Upper lobe of right lung (tissue), 1 donor: ENCODE measurements at places on chromosomes 5 and 9.

DNA sequence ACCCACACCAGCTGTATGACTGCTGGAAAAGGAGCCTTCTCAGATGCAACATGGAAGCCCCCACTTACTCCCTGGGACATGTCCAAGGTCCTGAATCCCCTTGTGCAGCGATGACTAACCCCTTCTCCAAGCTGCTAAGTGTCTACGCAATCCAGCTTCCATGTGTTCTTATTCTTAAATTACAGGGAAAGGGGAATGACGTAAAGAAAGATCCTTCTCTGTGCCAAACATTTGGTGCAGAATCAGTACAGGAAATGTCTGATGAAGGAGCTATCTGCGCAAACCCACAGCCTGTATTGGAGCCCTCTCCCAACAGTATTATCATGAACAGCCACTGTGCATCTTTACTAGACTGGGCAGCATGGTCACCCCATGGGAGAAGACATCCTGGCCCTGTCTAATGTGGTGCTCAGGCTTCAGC lies 183.2 kb downstream of the FRMD3 start:
- H3K27me3 ChIP-seq = no peaks in the 10 kb centered on the region
- no peak overlapping the region for H3K4me3 ChIP-seq
- H3K36me3 ChIP-seq = no peaks in the 10 kb centered on the region
- no peak for DNase-seq
- no peak overlapping the region for H3K27ac ChIP-seq

DNA sequence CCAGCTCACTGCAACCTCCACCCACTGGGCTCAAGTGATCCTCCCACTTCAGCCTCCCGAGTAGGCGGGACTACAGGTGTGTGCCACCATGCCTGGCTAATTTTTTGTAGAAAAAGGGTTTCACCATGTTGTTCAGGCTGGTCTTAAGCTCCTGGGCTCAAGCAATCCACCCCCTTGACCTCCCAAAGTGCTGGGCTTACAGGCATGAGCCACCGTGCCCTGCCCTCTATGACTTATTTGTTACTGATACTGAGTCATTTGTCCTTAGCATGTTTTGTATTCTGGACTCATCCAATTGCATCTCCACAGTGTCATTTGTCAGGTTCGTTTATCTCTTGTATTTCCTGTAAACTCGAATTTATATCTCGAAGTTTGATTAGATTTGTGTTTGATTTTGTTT lies 2.7 kb upstream of the ITK start:
- H3K27me3 ChIP-seq = no peaks in the 10 kb centered on the region
- H3K4me3 ChIP-seq = no peak overlapping the region
- no peak for DNase-seq
- H3K27ac ChIP-seq = no peak overlapping the region
- no peaks in the 10 kb centered on the region for H3K36me3 ChIP-seq

DNA sequence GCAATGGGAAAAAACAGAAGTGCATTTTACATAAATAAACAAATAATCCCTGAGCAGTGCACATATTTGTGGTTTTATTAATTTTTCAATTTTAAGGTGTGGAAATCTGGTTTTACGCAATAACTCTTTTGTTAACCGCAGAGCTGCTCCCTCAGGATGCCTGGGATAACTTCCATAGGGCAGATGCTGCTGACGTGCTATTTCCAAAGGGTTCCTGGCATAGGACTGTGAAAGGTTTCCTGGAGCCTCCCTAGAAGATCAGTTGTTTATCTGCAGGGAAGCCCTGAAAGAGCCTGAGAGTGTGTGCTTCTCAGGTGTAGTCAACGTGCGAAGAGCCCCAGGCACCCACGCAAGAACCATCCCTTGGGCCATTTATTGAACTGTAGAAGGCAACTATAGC lies 443.5 kb downstream of the PLK2 start:
- DNase-seq = no peak
- no peak overlapping the region for H3K27ac ChIP-seq
- H3K4me3 ChIP-seq = no peak overlapping the region
- H3K36me3 ChIP-seq = no peaks in the 10 kb centered on the region
- peaks cover 12% of the 10 kb centered on the region for H3K4me1 ChIP-seq

DNA sequence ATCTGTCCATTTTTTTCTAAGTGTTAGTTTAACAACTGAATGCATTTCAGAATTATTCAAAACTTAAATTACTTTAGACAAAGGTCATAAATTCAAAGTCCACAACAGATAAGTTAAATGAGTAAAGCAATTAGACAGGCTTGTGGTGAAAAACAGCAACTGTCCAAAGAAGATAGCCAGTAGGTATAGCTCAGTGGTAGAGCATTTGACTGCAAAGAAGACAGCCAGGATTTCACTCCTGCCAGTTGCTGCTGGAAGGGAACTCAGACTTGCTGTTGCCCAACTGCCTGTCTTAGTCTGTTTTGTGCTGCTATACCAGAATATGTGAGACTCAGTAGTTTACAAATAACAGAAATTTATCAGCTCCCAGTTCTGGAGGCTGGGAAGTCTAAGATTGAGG lies 10.0 kb downstream of the FANCC start:
- DNase-seq = no peak
- H3K27me3 ChIP-seq = no peaks in the 10 kb centered on the region
- peaks cover 12% of the 10 kb centered on the region for H3K4me1 ChIP-seq
- H3K4me3 ChIP-seq = no peak overlapping the region
- no peak overlapping the region for H3K27ac ChIP-seq
- no peaks in the 10 kb centered on the region for H3K36me3 ChIP-seq

DNA sequence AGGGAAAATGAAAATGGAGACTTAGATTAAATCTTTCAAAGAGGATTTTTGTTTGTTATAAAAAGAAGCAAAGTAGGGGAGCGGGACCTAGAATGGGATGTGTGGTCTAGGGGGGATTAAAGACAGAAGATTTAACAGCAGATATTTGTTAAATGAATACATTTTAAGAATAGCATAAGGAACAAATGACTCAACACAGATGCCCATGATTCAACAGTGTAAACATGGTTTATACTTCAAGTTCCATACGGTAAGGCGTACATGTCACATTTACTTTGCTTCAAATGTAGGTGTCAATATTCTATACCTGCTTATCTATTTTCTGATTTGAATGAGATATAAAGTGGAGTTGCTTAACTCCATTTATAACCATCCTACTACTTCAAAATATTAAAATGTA lies 1.5 kb downstream of the TICAM2 start:
- DNase-seq = no peak
- H3K4me1 ChIP-seq = peaks cover 33% of the 10 kb centered on the region

DNA sequence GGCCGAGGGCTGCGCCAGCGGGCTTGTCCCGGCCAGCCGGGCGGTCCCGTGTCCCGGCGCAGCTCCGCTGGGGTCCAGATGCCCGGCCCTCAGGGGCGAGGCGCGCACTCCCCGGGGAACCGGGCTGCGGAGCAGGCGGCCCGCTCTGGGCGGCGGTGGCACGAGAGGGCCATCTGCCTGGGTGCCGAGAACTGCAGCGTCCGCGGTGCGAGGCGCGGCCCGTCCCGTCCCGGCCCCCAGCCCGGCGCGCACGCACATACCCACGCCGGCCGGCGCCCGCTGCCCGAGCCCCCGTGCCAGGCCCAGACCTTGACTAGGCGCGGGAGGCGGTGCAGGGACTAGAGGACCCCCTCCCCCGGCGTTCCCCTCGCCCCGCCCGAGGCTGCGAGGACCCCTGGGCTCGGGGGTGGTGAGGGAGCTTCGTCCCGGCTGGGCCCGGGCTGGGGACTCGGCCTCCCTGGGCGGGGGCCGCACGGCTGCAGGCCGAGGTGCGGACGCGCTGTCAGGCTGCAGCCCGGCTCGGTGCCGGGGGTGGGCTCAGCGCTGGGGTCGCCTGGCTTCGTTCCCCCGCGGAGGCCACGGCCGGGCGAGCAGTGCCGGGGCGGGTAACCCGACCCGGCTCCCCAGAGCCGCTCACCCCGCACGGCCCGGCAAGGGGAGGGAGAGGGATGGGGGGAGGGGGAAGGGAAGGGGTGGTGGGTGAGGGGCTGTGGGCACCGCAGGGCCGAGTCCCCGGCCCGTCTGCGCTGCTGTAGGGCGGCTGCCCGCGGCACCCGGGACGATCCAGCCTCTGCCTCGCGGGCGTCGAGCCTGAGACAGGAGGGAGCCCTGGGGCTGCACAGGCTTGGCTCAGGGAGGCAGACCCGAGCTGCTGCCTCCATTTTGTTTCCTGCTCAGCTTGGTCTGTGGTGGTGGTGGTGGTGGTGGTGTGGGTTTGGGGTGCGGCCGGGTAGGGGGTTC lies 1.2 kb upstream of the NSD1 start:
- no peaks in the 10 kb centered on the region for H3K27me3 ChIP-seq
- DNase-seq = peak; percentile 66
- peaks cover 30% of the 10 kb centered on the region for H3K4me1 ChIP-seq
- peak overlapping the region; percentile 93 for H3K27ac ChIP-seq
- peaks cover 25% of the 10 kb centered on the region for H3K36me3 ChIP-seq
- H3K4me3 ChIP-seq = peak overlapping the region; percentile 87

- DNase-seq = no peak
- H3K36me3 ChIP-seq = no peaks in the 10 kb centered on the region
- H3K27me3 ChIP-seq = no peaks in the 10 kb centered on the region
- no peak overlapping the region for H3K4me3 ChIP-seq
Observed at GRCh38 chr9:90547896-90548295, 94.7 kb downstream of the DIRAS2 start.

- peaks cover 23% of the 10 kb centered on the region for H3K27me3 ChIP-seq
- peak; percentile 46 for DNase-seq
- no peak overlapping the region for H3K27ac ChIP-seq
- no peak overlapping the region for H3K4me3 ChIP-seq
Observed at GRCh38 chr9:124054582-124055227, 43.1 kb downstream of the LHX2 start.

- peaks cover 40% of the 10 kb centered on the region for H3K36me3 ChIP-seq
- H3K27me3 ChIP-seq = no peaks in the 10 kb centered on the region
- peaks cover 53% of the 10 kb centered on the region for H3K4me1 ChIP-seq
- no peak for DNase-seq
- no peak overlapping the region for H3K27ac ChIP-seq
- H3K4me3 ChIP-seq = no peak overlapping the region
Observed at GRCh38 chr9:121185774-121186403, 15.8 kb downstream of the RAB14 start.

DNA sequence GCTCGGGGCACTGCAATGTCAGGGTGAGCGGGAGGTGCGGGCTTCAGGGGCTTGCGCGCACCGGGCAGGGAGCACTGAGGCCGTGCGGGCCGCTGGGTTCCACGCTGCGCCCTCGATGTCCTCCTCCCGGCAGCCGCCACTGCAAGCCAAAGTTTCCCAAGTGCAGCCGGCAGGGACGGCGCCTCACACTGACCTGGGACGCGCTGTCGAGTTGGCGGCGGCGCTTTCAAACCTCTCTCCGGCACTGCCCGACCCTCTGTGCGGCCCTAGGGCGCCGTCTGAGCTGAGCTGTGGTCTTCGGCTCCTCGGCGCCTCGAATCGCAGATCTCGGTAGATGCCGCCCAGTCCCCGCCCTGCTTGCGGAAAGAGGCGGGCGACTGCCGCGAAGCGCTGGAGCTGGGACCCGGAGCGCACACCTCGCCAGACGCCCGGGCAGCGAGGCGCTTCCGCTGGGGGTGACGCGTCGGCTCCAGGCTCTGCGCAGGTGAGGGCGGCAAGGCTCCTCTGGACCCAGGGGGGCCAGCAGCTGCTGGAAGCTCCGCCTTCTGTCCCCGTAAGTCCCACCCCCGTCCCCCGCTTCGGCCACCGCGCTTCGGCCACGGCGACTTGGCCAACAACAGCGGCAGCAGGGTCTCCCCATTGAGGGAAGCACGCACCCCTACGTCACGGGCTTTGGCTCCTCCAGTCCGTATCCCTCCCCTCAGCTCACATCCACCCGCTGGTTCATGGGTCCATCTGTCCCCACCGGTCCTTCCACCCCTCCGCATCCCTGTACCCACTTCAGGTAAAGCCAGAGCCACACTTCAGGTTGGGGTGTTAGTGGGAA lies at the start of gene ANKRD34B:
Gene ANKRD34B, minus strand, starts transcription at position 320 of the 826 bp plus-strand sequence. CDS start 10,261 bp downstream, outside the sequence.
- H3K27ac ChIP-seq = no peak within 1 kb of the TSS
- peak within 1 kb of the TSS; percentile 33 for H3K4me3 ChIP-seq
- no peaks in the 10 kb centered on the region for H3K4me1 ChIP-seq
- no peaks in the 10 kb centered on the region for H3K36me3 ChIP-seq

GRCh38 chr5:135055396-135055795 lies 21.4 kb upstream of the PITX1 start:
- H3K36me3 ChIP-seq = no peaks in the 10 kb centered on the region
- H3K27me3 ChIP-seq = peaks cover 46% of the 10 kb centered on the region
- H3K4me3 ChIP-seq = no peak overlapping the region
- no peak overlapping the region for H3K27ac ChIP-seq
- DNase-seq = no peak

DNA sequence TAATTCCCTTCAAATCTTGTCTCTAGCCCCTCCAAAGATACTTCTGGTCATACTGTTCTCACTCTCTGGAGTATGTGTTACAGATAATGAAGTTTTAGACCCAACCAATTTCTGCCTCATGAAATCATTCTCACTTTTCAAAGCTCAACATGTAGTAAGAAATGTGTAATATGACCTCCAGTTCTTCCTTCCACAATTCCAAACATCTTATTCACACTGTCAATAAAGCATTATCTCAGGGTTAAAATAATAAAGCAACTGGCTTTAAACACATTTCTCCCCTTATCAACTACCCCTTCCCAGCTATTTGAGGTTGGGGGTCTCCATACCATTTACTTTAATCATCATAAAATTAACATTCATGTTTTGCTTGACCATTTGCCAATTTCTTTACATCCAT lies 654.1 kb downstream of the RAB3C start:
- no peak overlapping the region for H3K4me3 ChIP-seq
- H3K36me3 ChIP-seq = no peaks in the 10 kb centered on the region
- H3K4me1 ChIP-seq = no peaks in the 10 kb centered on the region
- no peak for DNase-seq
- no peaks in the 10 kb centered on the region for H3K27me3 ChIP-seq
- H3K27ac ChIP-seq = no peak overlapping the region

DNA sequence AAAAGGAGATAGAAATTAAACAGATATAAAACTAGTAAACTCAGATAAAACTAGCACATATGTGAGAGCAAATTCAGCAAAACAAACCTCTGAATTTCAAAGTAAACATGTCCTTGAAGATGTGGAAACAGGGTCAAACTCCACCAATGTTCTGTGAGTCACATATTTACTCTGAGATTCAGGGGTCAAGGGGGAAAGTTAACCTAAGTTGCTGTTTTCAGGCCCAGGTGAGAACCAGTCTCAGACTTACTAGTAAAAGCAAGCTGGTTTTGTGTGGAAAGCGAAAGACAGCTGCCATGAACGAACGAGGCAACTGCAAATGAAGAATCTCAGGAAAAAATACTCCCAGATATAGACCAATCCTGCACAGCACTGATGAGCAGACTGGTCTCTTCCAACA lies 29.0 kb downstream of the PSMB7 start:
- peaks cover 24% of the 10 kb centered on the region for H3K36me3 ChIP-seq
- H3K27ac ChIP-seq = no peak overlapping the region
- H3K4me3 ChIP-seq = no peak overlapping the region
- H3K4me1 ChIP-seq = peaks cover 16% of the 10 kb centered on the region

DNA sequence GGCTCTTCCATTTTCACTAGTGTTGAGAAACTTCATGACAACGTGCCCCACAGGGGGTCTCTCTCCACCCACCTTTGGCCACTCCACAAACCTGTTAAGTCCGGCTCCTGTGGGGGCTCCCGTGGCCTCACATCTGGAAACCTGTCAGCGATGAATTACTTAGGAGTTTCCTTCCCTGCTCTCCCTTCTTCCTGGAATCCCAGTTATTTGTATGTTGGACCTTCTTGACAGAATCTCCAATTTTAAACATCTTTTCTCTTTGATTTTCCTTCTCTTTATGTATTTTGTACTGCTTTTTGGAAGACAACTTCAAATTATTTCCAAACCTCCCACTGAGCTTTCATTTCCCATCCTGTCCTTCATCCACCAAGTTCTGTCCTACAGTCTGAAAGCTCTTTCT lies 55.1 kb upstream of the NRARP start:
- peaks cover 9% of the 10 kb centered on the region for H3K4me1 ChIP-seq
- DNase-seq = peak; percentile 20
- H3K4me3 ChIP-seq = no peak overlapping the region
- H3K36me3 ChIP-seq = no peaks in the 10 kb centered on the region
- no peaks in the 10 kb centered on the region for H3K27me3 ChIP-seq
